ENCODE measurements at places on chromosomes 1 and 21.
A peak's percentile ranks its signal among the peaks of the same experiment; 100 is the strongest.

GRCh38 chr21:37593015-37593414 is 226.4 kb downstream of the DYRK1A start:
- DNase-seq, result no peak

DNA sequence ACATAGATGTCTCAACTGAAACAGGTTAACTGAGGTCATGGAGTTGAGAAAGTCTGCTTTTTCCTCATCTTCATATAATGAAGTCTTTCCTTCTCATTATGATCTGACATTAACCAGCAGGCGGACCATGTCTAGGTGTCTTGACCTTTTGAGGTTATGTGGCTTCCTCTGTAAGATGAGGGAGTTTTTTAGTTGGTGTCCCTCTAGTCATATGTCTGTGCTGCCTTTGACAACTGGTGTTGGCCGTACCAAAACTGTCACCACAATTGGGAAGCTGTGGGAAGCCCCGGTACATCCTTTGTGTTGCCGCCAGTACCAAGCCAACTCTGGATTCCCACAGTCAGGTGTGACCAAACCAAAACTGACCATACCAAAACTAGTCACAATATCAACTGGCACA is 105.1 kb downstream of the PBX1 start:
- DNase-seq, result no peak

GRCh38 chr1:39116860-39117728 is 87.4 kb upstream of the MACF1 start:
- no peak for DNase-seq

GRCh38 chr1:21781815-21782348 is 1.1 kb downstream of the USP48 start:
- no peak for DNase-seq

DNA sequence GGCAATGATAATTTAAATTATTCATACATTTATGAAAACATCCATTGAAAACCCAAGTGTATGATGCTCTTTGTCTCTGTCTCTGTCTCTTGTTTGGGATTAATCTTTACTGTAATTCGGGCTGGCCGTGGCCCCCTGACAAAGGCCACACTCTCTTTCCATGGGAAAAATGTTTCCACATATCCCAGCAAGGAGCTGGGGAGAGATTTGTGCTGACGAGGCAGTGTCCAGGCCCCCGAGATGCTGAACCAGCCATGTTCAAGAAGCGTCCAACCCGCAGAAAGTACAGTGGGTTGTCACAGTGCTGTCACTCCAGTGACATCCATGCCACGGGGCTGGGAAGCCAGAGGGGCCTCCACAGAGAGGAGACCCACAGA is 147.0 kb downstream of the PRDM16 start:
- no peak for DNase-seq

- no peak for DNase-seq
Measured at GRCh38 chr1:70140894-70141293, 64.5 kb downstream of the LRRC40 start.

DNA sequence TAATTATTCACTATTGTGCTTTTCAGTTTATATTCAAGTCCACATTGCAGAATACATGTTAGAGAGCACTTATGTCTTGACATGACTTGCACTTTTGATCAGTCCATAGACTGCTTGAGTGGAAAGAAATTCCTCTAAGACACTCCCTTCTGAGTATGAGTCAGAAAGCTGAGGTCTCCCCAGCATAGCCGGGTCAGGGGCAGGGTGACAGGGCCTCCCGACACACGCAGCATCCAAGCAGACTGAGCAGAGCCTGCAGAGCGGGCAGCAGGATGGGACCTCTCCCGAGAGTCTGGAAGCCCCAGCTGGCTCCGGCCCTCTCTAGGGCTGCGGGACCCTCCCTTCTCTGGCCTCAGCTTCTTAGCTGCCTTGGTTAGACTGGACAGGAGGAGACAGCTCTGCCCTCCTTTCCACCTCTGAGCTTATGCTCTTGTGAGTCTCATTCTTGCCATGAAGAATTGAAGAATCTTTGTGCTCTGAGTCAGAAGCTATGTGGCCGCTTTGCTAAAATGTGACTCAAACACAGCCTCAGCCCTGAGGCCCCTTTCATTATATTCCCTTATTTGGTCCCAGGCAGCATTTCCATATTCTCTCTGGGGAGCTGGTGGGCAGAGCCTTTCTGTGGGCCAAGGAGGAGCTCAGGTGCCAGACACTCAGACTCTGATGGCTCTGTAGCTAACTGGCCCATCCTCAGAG is 11.2 kb upstream of the CAPN2 start:
- no peak for DNase-seq

GRCh38 chr1:181088079-181089016 is at the start of gene IER5:
IER5 (plus strand) TSS chr1:181088700; CDS start chr1:181088903, 203 bp downstream.
- DNase-seq, result peak; percentile 94

GRCh38 chr21:38819719-38820159 is 14.0 kb downstream of the ETS2 start:
- DNase-seq, result no peak

- no peak for DNase-seq
Measured at GRCh38 chr1:235494531-235494930, 9.7 kb downstream of the B3GALNT2 start.

DNA sequence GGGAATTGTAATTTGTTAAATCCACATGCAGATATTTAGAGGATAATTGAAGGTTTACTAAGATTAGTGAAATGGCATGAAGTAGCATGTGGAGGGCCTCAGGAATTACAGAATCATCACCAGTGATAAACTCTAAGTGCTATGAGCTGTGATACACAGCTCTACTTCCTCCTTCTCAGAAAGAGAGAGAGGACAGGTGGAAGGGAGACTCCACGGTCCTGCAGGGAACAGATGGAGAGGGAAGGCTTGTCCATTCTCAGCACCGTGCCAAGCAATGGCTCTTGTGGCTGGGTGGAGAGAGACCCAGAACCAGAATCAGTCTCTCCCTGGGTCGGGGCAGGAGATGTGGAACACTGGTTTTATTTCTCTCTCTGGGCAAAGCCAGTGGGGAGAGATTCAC is 27.8 kb upstream of the LYPD8 start:
- DNase-seq, result no peak

GRCh38 chr1:108644984-108645383 is 15.9 kb downstream of the HENMT1 start:
- no peak for DNase-seq

GRCh38 chr1:55631509-55631908 is 416.3 kb upstream of the USP24 start:
- DNase-seq, result no peak

DNA sequence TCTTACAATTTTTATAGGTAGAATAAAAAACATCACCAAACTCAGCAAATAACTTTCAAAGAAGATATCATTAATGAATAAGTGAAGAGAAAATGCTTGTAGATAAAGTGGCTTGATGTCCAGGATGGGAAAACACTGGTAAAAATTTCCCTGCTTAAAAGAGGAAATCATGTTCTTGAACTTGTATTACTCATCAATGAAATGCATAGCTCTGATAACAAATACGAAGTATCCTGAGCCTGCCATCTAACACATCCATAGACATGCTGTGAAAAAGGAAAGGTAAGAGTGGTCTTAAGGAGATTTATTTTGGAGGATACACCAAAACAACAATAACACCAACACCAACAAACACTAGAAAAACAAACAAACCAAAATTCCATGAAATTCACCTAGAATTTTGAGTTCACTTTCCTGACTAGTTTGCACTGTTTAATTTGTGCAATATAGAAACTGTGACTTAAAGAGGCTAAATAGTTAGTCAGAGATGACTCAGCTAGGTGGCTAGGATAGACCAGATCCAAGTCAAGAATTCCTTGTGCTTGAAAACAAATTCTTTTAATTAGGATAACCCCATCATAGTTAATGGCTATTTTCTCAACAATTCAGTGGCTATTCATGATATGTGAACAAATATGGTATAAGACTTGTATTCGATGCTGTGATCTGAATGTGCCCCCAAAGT is 179.8 kb upstream of the KCNK2 start:
- no peak for DNase-seq

DNA sequence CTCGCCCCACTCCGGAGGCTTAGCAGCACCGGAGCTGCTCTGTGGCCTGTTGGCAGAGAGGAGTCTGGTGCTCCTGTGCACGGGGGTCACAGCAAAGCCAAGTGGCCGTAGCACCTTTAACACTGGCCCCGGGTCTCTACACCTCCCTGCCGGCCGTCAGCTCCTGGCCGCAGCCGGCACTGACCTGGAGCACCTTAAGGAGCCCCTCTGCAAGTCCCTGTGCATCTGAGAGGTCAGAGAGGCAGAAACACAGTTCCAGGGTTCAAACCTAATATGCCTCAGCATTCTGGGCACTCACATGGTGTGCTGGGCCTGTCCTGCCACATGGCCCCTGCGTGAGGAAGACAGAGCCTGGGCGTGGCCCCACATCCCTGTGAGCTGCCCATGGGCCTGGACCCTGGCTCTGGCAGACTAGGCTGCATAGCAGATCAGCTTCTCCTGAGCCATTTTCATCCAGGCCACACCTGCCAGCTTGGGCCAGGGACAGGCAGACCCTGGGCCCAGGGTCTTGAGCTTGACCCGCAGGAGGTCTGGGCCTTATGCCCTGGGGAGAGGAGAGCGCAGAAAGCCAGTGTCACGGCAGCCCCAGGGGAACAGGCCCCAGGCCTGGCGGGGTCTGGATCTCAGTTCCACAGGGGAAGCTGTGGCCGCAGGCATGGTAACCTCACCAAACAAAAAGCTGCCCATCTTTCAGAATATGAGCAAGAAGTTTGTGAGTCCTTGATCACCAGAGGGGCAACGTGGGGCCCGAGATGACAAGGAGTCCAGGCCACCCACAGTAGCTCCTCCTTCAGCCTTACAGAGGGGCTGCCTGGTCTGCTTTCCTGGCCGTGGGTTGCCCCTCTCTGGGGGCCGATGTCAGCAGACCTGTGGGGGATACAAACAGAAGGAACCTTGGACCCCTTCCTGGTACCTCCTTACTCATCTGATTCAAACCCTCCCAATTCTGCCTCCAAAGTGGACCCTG is 146.0 kb upstream of the COL6A1 start:
- no peak for DNase-seq

- no peak for DNase-seq
Measured at GRCh38 chr1:190754666-190755065, 277.0 kb upstream of the BRINP3 start.

GRCh38 chr1:58155418-58156123 is 391.0 kb downstream of the OMA1 start:
- no peak for DNase-seq

- DNase-seq, result no peak
Measured at GRCh38 chr1:60516996-60517395, 443.4 kb upstream of the C1orf87 start.

GRCh38 chr1:84719543-84720217 is 29.4 kb upstream of the SSX2IP start:
- DNase-seq, result no peak

- no peak for DNase-seq
Measured at GRCh38 chr1:242731446-242731845, 206.9 kb upstream of the PLD5 start.

- no peak for DNase-seq
Measured at GRCh38 chr1:23286401-23286800, 57.7 kb downstream of the HNRNPR start.

- DNase-seq, result no peak
Measured at GRCh38 chr1:155383406-155383805, 62.7 kb downstream of the RUSC1 start.
